ENCODE measurements at places on chromosomes 2 and 18.

DNA sequence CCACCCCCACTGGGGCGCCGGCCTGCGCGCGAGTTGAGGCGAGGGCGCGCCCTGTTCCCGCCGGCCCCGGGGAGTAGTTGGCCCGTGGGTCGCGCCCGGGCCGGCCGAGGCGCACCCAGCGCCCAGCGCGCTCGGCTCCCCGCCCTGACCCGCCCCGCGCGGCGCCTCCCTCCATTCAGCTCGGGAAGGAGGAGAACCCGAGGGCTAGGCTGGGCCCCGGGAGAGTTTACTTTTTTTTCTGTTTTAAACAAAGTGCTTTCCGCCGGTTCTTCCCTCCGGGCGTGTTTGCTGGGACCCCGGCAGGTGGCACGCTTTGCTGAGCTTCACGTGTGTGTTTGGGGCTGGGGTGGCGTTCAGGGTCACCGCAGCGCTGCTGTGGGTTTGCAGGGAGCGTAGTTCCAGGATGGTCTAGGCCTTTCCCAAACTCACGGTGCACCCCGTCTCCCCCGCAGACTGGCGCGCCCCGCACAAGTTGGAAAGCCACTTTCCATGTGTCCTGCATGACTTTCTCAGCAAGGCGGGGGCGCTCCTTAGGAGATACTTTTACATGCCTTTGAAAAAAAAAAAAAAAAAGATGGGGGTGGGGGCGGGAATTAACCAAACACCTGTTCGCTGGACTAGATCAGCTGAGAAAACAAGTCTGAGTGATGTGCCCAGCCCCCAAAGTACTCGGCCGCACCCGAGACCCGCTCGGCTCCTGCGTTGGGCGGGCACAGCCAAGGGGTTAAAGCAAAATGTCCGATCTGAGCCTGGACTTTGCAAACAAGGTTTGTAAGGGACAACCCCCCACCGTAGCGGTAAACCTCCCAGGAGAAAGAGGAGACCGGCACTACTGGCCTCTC, 825 bp downstream of the ITGA6 start:
- peak; percentile 63 for DNase-seq

- no peak for DNase-seq
Observed at GRCh38 chr2:44192646-44193045, 24.0 kb downstream of the PPM1B start.

DNA sequence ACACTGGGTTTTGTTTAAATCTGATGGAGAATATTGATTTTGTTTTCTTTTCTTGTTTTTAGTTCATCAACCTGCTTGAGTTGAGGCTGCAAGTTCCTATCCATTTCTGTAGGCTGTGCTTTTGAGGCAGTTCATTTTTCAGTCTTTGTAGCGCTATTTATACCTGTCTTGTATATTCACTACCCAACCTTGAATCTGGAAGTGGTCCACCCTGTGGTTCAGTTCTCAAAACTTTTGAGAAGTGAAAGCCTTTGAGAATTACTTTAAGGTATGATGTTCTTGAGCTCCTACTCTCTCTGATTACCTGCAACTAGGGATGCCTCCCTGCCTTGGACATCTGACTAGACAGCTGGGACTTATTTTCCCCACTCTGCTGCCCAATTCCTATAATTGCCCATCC, 53.5 kb upstream of the KCNE4 start:
- no peak for DNase-seq

GRCh38 chr2:182447163-182447562, 20.3 kb upstream of the PDE1A start:
- DNase-seq = no peak

DNA sequence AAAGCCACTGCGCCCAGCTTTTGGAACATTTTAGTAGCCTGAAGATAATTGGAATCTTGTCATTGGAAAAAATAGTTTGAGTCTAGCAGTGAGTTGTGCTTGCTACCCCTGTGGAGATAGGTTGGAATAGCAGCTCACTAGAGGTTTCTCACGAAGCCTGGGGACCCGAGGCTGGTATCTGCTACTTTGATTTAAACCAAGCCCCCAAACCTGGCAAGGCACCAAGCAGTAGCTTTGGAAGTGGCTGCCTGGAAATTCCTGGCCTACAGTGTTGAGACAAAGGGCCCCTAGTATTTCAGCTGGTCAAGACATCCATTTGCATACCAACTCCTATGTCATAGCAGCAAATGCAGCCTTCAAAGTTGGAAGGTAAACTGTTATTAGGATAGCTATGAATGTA, 42.1 kb downstream of the NOP58 start:
- DNase-seq = no peak

GRCh38 chr2:182907081-182907830, 40.8 kb upstream of the FRZB start:
- DNase-seq = no peak

GRCh38 chr2:176106581-176107539, at the start of gene HOXD11:
Gene HOXD11, plus strand, starts transcription at chr2:176107280. Its CDS starts 76 bp downstream, at chr2:176107356.
- peak; percentile 73 for DNase-seq

DNA sequence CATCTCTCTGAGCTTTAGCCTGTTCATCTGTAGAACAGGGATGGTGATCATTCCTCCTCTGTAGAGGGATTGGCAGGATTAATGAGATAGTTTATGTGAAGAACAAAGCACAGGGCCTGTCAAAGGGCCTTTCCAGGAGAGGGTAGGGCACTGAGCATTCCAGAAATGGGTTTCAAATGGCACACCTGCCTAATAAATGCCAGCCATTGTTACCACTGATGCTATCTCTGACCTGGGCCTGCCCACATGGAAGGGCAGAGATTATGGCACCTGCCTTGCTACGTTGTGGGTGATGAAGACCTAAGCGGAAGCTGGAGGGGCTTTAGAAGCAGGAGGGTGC, 31.0 kb upstream of the GMPPA start:
- DNase-seq = no peak

- DNase-seq = no peak
Observed at GRCh38 chr2:179313057-179313456, 48.4 kb upstream of the SESTD1 start.

- peak; percentile 41 for DNase-seq
Observed at GRCh38 chr2:151808258-151809072, 19.8 kb downstream of the ARL5A start.

DNA sequence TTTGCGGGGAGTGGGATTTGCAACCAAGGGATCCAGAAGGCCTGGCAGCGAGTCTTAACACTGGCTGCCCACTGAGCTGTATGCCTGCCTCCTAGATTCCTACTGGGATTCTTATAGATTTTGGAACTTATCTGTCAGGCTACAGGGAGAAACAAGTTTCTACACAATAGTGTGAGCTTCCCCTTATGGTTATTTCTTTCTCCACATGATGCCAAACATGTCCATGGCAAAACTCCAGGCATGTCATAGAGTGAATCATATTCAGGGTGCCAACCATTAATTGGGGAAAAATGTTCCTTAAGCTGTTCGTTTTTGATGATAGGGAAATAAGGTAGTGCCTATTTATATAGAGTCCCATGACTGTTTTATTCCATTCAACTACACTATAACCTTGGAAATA, 1185.2 kb upstream of the CELF4 start:
- DNase-seq = no peak

- DNase-seq = no peak
Observed at GRCh38 chr2:64390586-64390985, 63.4 kb upstream of the LGALSL start.

GRCh38 chr18:21439431-21439846, 161.1 kb downstream of the ESCO1 start:
- DNase-seq = no peak

DNA sequence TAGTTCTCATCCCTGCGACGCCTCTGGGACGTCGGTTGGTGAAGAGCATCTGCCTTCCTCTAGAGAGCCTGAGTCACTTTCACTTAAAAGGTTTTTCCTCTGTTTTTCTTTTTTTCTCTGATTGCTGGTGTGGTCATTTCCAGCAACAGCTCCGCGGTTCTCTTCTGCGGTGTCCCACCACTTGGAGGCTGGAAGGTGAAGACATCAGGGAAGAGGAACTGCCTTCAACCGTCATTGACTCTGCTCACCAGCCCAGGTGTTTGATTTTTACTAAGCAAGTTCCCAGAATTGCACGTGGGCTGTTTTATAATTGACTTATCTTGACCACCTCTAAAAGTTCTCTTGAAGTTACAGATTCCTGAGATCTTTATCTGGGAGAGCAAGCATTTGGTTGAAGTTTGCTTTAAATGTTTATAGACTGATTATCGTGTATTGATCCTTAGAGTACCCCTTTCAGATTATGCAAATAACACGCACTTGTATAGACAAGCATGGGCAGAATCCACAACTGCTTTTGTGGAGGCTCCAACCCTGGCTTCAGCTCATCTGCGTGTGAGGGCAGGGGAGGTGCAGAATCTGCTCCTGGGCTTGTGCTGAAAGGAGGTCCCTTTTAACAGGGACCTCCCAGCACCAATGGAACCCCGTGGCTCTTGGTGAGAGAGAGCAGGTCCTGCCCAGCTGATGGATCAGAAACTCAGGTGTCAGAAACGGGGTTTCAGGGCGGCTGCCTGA, 3.5 kb downstream of the CTDP1 start:
- DNase-seq = no peak

All from NCI-H526 treated with DMSO at 0.1 percent for 48 hours (cell line).